ENCODE measurements at places on chromosomes 11 and 22.

GRCh38 chr11:57658023-57658361 lies 430 bp downstream of the CLP1 start:
- no peak for DNase-seq
- H3K4me1 ChIP-seq, result peaks cover 4% of the 10 kb centered on the region
- peak overlapping the region; percentile 56 for H3K4me3 ChIP-seq
- H3K27me3 ChIP-seq, result no peaks in the 10 kb centered on the region

- no peak for DNase-seq
- H3K4me3 ChIP-seq, result no peak overlapping the region
- no peaks in the 10 kb centered on the region for H3K4me1 ChIP-seq
- no peaks in the 10 kb centered on the region for H3K27me3 ChIP-seq
Measured at GRCh38 chr11:117953024-117953671, 23.9 kb upstream of the TMPRSS13 start.

GRCh38 chr22:39868741-39869140 lies 24.8 kb downstream of the ENTHD1 start:
- no peaks in the 10 kb centered on the region for H3K4me1 ChIP-seq
- DNase-seq, result no peak
- H3K27me3 ChIP-seq, result no peaks in the 10 kb centered on the region

DNA sequence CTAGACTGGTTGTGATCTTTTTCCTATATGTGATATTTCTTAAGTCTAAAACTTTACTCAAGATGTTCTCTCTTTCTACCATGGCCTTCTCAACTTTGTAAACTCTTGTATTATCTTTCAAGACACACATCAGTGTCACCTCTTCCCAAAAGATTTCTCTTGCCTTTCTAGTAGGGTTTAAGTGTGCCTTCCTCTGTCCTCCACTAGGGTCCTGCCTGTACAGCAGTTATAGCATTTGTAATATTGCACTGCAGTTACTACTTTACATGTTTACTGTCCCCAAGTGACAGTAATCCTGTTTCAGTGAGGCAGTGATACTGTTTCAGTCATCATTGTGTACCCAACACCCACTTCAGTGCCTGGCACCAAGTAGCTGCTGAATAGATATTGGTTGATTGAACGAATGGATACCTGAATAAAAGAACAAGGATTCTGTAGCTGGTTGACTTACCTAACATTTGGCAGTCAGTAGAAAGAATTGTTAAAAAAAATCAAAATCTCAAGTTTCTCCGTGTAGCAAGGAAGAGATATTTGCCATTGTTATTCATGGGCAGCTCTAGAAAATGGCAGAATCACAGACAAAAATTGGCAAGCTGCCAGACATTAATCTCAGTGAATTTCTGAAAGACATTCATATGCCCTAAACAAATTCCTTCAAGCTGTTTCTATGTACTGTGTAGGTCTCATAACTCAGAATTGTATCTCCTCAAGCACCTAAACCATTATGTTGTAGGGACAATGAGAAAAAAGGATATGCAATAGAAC lies 79.4 kb downstream of the RBMXL2 start:
- no peaks in the 10 kb centered on the region for H3K36me3 ChIP-seq
- H3K4me3 ChIP-seq, result no peak overlapping the region
- H3K4me1 ChIP-seq, result no peaks in the 10 kb centered on the region

DNA sequence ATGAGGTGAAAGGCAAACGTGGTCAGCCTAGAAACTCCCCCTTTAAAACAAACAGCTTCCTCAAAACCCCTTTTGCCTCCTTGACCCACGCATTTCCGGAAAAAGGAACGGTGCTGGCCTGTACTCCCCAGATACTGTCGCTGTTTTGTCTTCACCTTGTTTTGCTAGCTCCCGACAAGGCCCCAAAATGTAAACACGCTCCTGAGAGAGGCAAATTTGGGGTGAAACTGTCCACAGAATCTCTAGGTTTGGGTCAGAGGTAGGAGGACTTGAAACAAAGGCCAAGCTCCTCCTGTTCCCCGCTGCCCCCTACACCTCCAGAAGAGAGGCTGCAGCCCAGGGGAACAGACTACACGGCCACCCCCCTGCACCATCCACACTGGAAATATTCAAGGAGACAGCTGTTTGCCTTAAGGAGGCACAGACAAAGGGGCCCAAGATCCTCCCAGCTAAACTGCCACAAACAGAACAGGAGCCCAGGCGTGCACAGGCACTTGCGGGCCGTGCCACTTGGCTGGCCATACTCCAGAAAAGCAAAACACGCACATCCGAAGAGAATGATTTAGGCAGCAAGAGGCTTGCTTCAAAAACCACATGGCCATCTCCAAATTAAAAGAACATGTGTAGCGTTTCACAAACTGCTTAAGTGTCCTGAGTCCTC lies 160.5 kb upstream of the GRK3 start:
- no peak overlapping the region for H3K27ac ChIP-seq
- no peaks in the 10 kb centered on the region for H3K36me3 ChIP-seq
- H3K4me3 ChIP-seq, result peak overlapping the region; percentile 56
- H3K4me1 ChIP-seq, result peaks cover 29% of the 10 kb centered on the region
- DNase-seq, result no peak

GRCh38 chr11:80321786-80322185 lies 881.0 kb upstream of the TENM4 start:
- no peak for DNase-seq
- H3K4me1 ChIP-seq, result no peaks in the 10 kb centered on the region
- H3K27ac ChIP-seq, result no peak overlapping the region
- no peaks in the 10 kb centered on the region for H3K36me3 ChIP-seq

- DNase-seq, result no peak
- H3K27me3 ChIP-seq, result no peaks in the 10 kb centered on the region
- peaks cover 9% of the 10 kb centered on the region for H3K4me1 ChIP-seq
- H3K36me3 ChIP-seq, result peaks cover 94% of the 10 kb centered on the region
- no peak overlapping the region for H3K4me3 ChIP-seq
Measured at GRCh38 chr11:130141561-130142341, 17.8 kb upstream of the ST14 start.

GRCh38 chr11:28100665-28101064 lies 7.3 kb downstream of the KIF18A start:
- no peak for DNase-seq
- no peaks in the 10 kb centered on the region for H3K27me3 ChIP-seq
- H3K36me3 ChIP-seq, result no peaks in the 10 kb centered on the region
- no peak overlapping the region for H3K27ac ChIP-seq

DNA sequence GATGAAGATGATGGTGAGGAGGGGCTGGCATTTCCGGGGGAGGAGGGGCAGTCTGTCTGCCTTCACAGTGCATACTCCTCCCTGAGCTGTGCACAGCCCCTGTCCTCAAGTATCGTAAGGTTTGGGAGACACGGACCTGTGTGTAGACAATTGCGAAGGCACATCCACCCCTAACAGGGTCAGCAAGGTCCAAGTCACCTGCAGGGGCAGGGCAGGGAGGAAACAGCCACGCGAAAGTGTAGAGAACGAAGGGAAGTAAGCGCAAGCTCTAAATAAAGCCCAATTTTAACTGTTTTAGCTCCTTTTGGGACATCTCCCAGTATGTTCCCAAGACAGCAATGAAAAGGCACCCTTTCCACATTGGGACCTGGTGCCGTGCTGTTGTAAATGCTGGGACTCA lies 448.2 kb downstream of the TBC1D22A start:
- DNase-seq, result no peak
- no peaks in the 10 kb centered on the region for H3K4me1 ChIP-seq
- H3K27me3 ChIP-seq, result no peaks in the 10 kb centered on the region
- no peak overlapping the region for H3K27ac ChIP-seq
- no peaks in the 10 kb centered on the region for H3K36me3 ChIP-seq

- peak overlapping the region; percentile 53 for H3K4me3 ChIP-seq
- H3K36me3 ChIP-seq, result peaks cover 36% of the 10 kb centered on the region
- no peak for DNase-seq
- H3K27ac ChIP-seq, result peak overlapping the region; percentile 77
- H3K27me3 ChIP-seq, result no peaks in the 10 kb centered on the region
Measured at GRCh38 chr11:8809241-8809938, 101.6 kb upstream of the AKIP1 start.

- no peaks in the 10 kb centered on the region for H3K36me3 ChIP-seq
- H3K4me3 ChIP-seq, result no peak overlapping the region
- no peak overlapping the region for H3K27ac ChIP-seq
- no peak for DNase-seq
- H3K27me3 ChIP-seq, result no peaks in the 10 kb centered on the region
Measured at GRCh38 chr22:22878211-22878570, 9.4 kb upstream of the IGLL5 start.

DNA sequence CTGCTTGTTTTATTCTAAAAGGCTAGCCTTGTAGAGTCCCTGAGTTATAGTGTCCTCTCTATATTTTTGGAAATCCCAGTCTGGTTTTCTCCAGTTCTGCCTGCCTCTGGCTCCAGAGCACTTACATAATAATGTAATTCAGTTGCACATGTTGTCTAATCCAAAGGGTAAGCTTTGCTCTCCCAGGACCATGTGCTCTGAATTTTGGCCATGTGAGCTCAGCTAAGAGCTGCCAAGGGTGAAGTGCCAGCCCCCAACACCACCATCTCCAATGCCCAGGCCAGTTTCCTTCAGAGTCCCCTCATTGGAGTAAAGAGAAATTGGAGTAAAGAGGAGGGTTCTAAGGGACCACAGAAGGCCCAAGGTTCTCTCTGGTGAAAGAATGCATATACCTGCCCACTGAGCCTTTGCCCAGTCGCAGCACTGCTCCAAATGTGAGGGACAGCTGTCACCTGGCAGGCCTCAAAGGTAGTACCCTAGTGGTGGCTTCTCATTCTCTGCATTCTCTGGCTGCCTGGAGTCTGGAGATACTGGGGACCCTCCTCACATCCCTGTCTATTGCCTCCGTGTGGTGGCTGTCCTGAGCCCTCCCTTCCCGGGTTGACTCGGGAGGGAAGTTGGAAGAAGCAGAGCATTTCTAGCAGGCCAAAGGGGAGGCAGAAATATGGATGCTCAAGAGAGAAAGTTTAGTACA lies 4.9 kb downstream of the CRY2 start:
- no peak overlapping the region for H3K27ac ChIP-seq
- H3K4me3 ChIP-seq, result no peak overlapping the region
- peaks cover 4% of the 10 kb centered on the region for H3K36me3 ChIP-seq
- H3K27me3 ChIP-seq, result no peaks in the 10 kb centered on the region
- peaks cover 6% of the 10 kb centered on the region for H3K4me1 ChIP-seq

DNA sequence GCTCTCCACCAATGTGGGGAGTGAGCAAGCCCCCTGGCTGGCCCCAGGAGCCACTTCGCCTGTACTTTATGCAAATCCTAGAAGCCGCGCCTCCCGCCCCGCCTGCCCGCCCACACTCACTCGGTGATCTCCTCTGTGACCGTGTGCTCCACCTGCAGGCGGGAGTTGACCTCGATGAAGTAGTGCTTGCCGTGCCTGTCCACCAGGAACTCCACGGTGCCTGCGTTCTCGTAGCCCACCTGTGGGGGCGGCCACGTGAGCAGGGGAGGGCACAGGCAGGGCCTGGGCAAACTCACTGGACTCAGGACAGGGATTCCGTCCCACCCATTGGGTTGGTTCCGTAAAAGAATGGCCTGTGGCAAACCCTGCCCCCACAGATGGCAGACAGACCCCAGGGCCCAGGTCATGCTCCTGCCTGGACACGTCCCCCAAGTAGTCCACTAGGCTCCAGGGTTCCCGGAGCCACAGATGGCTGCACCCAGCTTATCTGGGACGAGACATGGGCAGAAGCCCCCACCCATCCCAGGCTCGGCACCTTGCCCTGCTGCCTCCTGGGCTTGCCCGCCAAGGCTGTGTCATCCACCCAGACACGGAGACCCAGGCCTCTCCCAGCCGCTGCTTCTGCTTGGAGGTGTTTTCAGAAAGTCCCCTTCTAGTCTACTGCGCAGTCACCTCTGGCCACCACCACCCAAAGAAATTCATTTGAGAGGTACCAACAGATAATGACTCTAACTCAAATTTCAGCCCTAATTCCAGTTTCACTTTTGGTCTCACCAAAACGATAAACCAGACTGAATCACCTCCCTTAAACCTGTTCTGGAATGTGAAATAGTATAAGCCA lies 12.1 kb downstream of the LRFN4 start:
- H3K36me3 ChIP-seq, result no peaks in the 10 kb centered on the region
- DNase-seq, result peak; percentile 42
- no peaks in the 10 kb centered on the region for H3K4me1 ChIP-seq
- H3K4me3 ChIP-seq, result no peak overlapping the region
- no peak overlapping the region for H3K27ac ChIP-seq
- H3K27me3 ChIP-seq, result no peaks in the 10 kb centered on the region

- no peak overlapping the region for H3K4me3 ChIP-seq
- H3K36me3 ChIP-seq, result no peaks in the 10 kb centered on the region
- no peaks in the 10 kb centered on the region for H3K27me3 ChIP-seq
- no peak overlapping the region for H3K27ac ChIP-seq
- no peaks in the 10 kb centered on the region for H3K4me1 ChIP-seq
Measured at GRCh38 chr11:97354026-97354425, 964.2 kb downstream of the JRKL start.

GRCh38 chr11:116885951-116886655 lies 48.7 kb upstream of the APOA1 start:
- no peak overlapping the region for H3K4me3 ChIP-seq
- H3K36me3 ChIP-seq, result peaks cover 4% of the 10 kb centered on the region
- no peak overlapping the region for H3K27ac ChIP-seq
- no peak for DNase-seq

- H3K4me3 ChIP-seq, result no peak overlapping the region
- no peak overlapping the region for H3K27ac ChIP-seq
- DNase-seq, result no peak
- H3K4me1 ChIP-seq, result peaks cover 5% of the 10 kb centered on the region
- no peaks in the 10 kb centered on the region for H3K36me3 ChIP-seq
Measured at GRCh38 chr11:1876361-1877063, 15.2 kb downstream of the PRR33 start.

GRCh38 chr11:131463649-131464425 lies 93.4 kb downstream of the NTM start:
- no peak overlapping the region for H3K4me3 ChIP-seq
- H3K4me1 ChIP-seq, result peaks cover 13% of the 10 kb centered on the region
- H3K36me3 ChIP-seq, result no peaks in the 10 kb centered on the region
- no peak for DNase-seq
- H3K27me3 ChIP-seq, result no peaks in the 10 kb centered on the region
- no peak overlapping the region for H3K27ac ChIP-seq

DNA sequence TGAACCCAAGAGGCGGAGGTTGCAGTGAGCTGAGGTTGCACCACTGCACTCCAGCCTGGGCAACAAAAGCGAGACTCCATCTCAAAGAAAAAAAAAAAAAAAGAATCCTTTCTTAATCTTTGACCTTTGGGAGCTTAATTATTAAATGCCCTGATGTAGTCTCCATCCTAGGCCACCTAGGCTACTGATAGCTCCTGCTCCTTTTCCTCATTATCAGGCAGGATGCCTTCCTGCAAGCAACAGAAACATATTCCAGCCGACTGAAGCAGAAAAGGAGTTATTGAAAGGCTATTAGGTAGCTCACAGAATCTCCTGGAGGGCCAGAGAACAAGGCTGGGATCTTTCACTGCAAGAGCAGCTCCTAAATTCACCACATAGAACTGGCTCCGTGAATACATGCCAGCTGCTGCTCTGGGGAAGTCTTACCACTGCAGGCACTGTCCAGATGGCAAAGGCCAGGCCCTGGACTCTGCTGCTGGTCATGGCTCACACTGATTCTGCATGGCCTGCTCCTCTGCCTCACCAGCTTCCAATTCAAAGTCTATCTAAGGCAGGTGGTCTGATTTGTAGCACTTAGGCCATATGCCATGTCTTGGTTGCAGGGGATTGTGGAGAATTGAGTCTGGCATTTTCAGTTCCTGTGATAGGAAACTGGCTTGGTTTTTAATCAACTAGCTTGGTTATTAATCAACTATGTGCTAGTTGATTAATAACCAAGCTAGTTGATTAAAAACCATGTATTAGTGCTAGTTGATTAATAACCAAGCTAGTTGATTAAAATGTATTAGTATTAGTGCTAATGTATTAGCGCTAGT lies 26.0 kb upstream of the POLD3 start:
- DNase-seq, result no peak
- H3K36me3 ChIP-seq, result no peaks in the 10 kb centered on the region
- no peak overlapping the region for H3K27ac ChIP-seq
- H3K4me3 ChIP-seq, result no peak overlapping the region
- H3K4me1 ChIP-seq, result no peaks in the 10 kb centered on the region
